ENCODE measurements at places on chromosomes 13 and 19.

DNA sequence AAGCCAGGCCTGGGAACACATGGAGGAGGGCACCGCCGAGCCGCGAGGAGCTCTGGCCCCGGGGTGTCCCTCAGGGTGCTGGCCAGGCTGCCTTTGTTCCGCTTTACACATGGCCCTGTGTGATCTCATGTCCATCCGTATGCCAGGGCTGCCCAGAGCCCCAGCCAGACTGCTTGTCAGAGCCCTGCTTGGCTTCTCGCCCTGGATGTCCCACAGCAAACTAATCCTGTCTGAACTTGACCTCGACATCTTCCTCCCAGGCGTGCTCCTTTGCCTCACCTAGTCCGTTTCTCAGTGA lies 14.3 kb downstream of the BCKDHA start:
- DNase-seq: no peak

DNA sequence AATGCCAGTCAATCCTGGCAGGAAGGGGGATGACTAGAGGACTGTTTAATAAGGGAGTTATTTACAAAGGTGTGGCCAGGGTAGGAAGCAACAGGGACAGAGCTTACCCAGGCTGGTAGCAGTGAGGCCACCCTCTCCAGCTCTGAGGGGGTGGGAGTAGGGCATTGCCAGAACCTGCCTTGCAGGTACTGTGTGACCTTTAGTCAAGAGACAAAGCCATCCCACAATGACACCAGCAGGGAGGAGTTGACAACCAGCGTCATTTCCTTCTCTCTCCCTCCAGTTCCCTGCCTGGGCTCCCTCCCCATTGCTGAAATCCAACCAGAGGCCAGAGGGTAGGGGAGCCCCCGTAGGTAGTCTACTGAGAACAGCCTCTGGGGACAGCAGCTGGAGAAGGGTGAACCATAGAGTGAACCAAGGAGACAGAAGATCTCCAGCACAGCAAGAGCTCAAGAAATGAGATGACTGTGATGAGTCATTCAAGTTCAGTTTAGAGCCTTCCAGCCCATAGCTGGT lies 33.3 kb upstream of the SPATA13 start:
- no peak for DNase-seq

DNA sequence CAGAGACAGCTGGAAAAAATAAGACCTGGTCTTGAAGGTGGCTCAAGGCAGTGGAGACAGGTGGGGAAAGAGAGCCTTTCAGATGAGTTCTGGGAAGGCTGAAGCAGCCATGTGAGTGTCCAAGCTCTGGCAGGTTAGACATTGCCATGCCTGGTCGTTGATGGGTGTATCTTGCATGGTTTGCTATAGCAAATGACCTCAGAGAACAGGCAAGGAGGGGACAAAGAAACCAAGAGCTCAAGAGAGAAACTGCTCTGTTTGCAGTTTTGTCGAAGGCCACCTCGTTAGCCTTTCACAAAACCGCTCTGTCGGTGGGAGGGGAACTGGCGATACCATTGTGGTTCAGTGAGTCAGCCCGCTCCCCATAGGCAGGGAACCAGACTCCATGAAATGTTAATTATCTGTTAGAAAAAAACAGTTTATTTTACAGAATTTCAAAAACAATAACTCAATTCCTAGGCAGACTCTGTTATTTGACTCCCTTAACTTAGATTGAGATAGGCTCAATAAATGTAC lies 82.8 kb upstream of the ARGLU1 start:
- DNase-seq: no peak

DNA sequence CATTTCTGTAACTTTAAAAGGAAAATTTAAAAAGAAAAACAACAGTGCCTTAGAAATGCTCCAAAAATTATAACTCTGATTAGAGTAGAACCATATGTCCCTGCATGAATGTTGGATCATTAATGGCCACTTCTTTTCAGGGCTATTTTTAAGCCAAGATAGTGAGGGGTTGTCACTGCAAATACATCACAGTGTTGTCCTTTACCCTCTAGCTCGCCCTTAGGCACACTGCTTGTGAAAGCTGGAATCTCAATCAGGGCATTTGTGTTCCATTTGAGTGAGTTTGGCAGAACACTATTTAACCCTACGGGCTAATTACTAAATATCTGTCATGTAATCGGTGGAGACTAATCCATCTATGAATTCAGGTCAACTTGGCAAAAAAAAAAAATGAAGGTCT lies 212.2 kb downstream of the NHLRC3 start:
- DNase-seq: no peak

GRCh38 chr13:39918620-39919236 lies 263.3 kb downstream of the COG6 start:
- DNase-seq: no peak

DNA sequence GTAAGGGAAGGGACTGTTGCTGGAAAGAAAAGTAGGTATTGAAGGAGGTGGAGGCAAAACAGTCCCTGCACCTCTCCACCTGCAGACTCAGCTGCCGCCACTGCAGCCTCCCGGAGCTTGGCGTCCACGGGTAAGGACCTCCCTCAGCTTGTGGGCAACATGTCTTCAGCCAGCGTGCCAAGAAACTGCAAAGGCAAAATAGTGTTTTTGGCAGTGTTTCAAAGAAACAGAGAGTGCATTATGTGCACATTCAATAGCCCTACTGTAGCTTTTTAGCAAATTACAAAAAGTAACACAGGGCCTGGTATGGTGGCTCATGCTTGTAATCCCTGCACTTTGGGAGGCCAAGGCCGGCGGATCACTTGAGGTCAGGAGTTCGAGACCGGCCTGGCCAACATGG lies 57.4 kb downstream of the ATP11A start:
- DNase-seq: no peak

- DNase-seq: no peak
These were observed at the start of gene TMEM190 for GRCh38 chr19:55376241-55376933. TSS of gene TMEM190 (plus strand) at chr19:55376826. CDS start at chr19:55376854, 28 bp downstream.

DNA sequence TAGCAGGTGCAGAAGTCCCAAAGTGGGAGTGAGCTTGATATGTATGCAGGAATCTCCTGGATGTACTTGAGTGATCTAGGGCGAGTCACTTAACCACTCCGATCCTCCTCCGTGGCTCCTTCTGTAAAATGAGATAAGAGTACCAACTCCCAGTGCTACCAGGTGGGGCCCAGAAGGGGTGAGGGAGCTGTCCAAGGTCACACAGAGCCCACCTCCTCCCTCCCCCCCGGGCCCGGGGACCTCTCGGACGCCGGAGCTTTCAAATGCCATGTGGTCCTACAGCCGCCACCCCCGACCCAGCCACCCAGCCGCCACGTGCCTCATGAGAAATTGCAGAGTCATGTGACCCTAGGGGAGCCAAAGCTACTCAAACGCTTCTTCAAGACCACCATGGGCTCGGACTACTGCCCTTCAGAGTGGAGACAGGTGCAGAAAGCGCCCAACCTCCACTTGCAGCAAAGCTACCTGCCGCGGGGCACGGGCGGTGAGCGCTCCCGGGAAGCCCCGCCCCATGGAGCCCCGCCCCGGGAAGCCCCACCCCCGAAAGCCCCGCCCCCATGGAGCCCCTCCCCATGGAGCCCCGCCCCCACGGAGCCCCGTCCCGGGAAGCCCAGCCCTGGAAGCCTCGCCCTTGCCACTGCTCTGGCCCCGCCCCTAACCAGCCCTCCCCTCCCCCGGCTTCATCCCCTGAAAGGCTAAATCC lies 10.1 kb upstream of the ZNF358 start:
- DNase-seq: no peak

DNA sequence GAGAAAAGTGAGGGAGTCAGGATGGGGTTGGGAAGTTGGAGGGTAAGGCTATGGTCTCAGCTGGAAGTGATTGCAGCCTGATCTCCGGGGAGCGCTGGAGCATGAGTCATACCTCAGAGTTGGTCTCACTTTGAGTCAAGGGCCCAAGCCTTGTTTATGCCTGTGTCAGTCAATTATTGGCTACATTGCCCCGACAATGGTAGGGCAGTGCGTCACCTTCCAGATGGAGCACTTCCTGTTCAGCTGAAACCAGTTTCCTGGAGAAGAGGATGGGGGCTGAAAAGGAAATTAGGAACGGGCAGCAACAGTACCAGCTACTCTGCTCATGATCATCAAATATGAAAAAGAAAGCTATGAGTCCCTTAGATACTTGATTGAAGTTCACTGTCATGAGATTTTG lies 60.4 kb downstream of the ADGRE1 start:
- peak; percentile 29 for DNase-seq

DNA sequence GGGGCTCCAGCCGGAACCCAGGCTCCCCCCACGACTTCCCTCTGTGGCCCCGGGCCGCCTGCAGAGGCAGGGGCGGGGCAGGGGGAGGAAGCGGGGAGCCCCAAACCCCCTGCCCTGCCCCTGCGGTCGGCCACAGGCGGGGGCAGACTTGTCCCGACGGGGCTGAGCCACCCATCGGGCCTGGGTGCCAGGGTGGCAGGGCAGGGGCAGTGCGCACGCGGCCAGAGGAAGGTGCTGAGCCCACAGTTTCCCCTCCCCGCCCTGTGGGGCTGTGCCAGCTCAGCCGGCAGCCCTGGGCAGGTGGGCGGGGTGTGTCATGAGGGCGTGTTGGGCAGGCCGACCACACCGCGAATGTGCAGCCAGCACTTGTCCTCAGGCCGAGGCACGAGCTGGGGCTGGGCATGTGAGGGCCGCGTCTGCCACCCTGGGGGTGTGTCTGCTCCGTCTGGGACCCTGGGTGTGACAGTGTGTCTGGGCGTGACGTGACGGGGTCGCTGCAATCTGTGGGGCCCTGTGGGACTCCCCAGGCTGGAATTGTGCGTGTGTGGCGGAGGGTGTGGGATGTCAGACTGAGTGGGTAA lies 17.7 kb downstream of the CCDC97 start:
- peak; percentile 97 for DNase-seq

- no peak for DNase-seq
These were observed 431 bp downstream of the GYS1 start for GRCh38 chr19:48992581-48993174.

- DNase-seq: no peak
These were observed 126.2 kb downstream of the LMO7 start for GRCh38 chr13:75762076-75762937.

DNA sequence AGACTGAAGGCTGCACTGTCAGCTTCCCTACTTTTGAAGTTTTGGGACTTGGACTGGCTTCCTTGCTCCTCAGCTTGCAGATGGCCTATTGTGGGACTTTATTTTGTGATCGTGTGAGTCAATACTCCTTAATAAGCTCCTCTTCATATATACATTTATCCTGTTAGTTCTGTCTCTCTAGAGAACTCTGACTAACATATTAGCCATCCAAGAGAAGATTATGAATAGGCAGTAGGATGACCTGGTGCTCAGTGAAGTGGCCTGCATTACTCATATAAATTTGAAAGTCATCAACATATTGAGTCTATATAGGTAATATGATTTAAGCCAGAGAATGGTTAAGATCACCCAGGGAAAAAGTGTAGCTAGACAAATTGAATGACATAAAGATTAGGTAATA lies 136.3 kb upstream of the UFM1 start:
- DNase-seq: no peak

GRCh38 chr13:39740761-39741160 lies 85.3 kb downstream of the COG6 start:
- no peak for DNase-seq

DNA sequence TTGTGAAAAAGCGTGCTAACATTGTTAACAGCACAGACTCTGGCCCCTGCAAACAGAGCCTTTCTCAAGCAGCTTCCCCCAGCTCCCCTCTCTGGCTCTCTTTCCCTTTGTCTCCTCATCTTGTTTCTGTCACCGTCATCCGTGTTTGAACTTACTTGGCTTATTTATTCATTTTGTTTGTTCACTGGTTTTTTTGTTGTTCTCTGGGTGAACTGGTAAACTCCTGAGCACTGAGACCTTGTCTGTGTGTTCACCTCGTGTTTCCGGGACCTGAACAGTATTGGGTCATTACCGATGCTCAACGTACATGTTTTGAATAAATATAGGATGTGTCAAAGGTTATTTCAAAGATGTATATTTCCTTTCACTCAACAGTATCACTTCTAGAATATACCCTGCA lies 92.4 kb upstream of the USP29 start:
- no peak for DNase-seq

- no peak for DNase-seq
These were observed 173.5 kb downstream of the DCT start for GRCh38 chr13:94305934-94306333.

GRCh38 chr13:110244071-110244830 lies 62.7 kb downstream of the COL4A1 start:
- no peak for DNase-seq

DNA sequence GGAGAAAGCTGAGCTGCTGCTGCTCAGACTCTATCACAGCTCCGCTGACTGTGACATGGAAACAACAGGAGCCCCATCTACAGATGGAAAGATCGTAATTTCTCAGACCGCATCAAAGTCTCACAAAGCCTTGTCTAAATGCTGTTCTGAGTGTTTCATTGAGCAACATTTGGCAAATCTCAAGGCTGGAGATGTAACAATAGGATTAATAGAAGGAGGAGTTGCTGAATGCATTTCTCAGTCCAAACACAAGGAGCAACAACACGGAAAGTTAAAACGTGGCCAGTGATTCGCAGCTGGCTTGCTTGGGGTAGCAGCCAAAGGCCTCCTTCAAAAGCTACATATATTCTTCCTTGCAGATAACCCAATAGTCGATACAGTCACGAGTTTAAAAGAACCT lies 55.7 kb downstream of the MRPL57 start:
- DNase-seq: no peak

- DNase-seq: peak; percentile 84
These were observed 564 bp downstream of the SPART start for GRCh38 chr13:36345438-36346221.

- DNase-seq: no peak
These were observed 662.8 kb upstream of the SLITRK6 start for GRCh38 chr13:86462011-86462410.

DNA sequence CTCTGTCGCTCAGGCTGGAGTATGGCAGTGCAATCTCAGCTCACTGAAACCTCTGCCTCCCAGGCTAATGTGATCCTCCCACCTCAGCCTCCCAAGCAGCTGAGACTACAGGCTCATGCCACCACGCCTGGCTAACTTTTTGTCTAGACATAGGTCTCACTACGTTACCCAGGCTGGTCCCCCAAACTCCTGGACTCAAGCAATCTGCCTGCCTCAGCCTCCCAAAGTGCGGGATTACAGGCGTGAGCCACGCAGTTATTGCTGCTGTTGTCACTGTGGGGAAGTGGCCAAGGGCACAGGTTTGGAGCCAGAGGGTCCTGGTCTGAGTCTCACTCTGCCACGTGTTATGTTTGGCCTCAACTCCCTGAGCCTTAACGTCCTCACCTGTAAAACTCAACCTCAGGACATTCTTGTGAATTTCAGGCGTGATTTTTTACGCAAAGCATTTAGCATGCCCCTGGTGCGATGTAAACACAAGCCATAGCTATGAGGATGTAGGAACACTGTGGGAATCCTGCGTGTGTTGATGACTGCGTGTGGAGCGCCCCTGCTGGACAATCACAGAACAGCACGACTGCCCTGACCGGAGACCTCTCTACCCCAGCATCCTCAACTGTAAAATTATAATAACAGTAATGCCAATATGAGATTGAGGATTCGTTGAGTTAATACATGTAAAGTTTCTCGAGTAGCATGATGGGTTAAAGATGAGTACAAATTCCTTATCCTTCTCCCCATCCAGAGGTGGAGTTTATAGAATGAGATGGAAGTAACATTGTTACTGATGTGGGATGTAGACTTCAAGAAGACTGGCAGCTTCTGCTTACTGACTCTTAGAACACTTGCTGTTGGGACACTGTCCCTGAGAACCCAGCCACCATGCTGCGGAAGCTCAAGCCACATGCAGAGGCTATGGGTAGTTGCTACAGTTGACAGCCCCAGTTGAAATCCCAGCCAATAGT lies 41.8 kb upstream of the PNMA8B start:
- DNase-seq: peak; percentile 45

All from HL-60 (cell line).